ENCODE measurements at places on chromosomes 4 and X.

- no peak for DNase-seq
These were observed 29.3 kb downstream of the RGS12 start for GRCh38 chr4:3322059-3322550.

DNA sequence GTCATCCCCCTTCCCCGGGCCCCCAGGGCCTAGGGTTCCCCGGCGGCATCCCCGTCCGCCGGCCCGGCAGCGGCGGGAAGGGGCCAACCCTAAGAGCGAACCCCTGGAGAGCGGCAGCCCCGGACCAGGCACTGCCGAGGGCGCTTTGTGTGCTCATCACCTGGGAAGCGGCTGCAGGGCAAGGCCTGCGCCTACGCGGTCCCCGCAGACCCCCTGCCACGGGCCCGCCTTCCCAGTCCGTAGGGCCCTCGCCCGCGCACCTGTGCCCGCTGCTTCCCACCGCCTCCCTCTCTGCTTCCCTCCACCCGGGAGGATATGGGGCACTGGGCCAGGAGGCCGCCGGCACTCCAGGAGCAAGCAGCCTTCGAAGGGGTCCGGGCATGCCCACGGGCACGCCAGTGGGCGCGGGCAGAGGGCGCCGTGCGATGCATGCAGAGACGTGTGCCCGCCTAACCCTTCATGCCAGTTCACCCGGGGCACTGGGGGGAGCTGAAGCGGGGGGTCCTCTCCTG is 2.6 kb downstream of the FLNA start:
- DNase-seq = no peak

DNA sequence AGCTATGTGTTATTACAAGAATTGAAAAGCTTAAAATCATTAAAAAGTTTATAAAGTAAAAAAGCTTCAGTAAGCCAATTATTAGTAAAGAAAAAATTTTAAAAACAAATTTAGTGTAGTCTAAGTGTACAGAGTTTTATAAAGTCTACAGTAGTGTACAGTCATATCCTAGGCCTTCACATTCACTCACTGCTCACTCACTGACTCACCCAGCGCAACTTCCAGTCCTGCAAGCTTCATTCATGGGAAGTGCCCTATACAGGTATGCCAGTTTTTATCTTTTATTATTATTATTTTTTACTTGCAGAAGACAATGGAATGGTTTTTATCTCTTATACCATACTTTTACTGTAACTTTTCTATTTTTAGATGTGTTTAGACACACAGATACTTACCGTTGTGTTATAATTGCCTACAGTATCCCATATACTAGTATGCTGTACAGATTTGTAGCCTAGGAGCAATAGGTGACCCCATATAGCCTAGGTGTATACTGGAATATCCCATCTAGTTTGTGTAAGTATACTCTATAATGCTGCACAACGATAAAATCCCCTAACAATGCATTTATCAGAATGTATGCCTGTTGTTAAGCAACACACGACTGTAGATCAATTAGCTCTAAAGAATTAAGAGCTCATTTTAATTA is 230.7 kb downstream of the DCLK2 start:
- no peak for DNase-seq

GRCh38 chrX:45007598-45007997 is 134.6 kb downstream of the KDM6A start:
- no peak for DNase-seq

- no peak for DNase-seq
These were observed 24.5 kb downstream of the RUFY3 start for GRCh38 chr4:70746179-70746839.

DNA sequence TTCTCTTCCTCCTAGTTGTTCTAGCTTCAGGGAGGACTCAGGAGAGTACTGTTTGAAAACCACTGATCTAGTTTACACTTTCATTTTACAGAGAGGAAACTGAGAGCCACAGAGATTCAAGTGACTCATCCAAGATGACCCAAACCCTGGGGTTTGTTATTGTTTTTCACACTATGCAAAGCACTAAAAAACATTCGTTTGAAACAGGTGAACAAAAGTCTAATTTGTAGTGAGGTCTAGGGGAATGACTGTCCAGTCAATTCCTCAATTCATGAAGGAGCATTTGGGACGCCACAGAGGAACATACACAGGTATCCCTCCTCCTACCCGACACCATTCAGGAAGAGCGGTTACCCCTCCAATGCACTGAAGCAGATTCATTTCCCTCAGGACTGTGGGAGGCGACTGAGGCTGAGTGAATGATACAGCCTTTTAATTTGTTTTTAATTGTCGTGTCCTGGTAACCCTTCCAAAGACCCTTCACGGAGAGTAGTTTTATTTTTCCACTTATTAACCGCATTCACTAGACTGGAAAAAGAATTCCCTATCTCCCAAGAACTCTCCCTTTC is 30.3 kb downstream of the TLR10 start:
- no peak for DNase-seq

Measured in nucleus accumbens (tissue), 56 donors.